Left renal cortex interstitium (tissue), 4 donors: ENCODE measurements at places on chromosomes 4 and X. TPM values are rescaled to one million over a fixed set of nuclear protein-coding genes. Genes with fewer than 3 reads are reported as not detected.

ITM2A gene
- polyA plus RNA-seq = 75.8 TPM

TLR2 gene
- polyA plus RNA-seq = 6.8 TPM

GPR143 gene
- 13.6 TPM for polyA plus RNA-seq

DNA sequence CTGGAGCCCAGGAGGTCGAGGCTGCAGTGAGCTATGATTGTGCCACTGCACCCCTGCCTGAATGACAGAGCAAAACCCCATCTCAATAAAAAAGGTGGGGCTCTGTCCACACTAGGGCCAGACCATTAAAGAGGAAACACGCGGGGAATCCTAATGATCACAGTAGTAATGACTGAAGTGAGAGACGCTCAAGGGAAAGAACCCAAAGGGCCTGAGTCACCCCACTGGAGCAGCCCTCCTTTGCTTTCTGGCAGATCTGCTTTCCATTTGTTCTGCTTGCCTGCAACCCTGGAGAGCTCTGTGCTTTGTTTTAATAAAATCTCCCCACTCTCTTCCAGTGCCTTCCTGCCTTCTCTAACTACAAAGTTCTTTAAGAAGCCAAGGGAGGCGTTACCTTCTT lies 5.0 kb downstream of the TFDP3 start:
- no peak for DNase-seq

DNA sequence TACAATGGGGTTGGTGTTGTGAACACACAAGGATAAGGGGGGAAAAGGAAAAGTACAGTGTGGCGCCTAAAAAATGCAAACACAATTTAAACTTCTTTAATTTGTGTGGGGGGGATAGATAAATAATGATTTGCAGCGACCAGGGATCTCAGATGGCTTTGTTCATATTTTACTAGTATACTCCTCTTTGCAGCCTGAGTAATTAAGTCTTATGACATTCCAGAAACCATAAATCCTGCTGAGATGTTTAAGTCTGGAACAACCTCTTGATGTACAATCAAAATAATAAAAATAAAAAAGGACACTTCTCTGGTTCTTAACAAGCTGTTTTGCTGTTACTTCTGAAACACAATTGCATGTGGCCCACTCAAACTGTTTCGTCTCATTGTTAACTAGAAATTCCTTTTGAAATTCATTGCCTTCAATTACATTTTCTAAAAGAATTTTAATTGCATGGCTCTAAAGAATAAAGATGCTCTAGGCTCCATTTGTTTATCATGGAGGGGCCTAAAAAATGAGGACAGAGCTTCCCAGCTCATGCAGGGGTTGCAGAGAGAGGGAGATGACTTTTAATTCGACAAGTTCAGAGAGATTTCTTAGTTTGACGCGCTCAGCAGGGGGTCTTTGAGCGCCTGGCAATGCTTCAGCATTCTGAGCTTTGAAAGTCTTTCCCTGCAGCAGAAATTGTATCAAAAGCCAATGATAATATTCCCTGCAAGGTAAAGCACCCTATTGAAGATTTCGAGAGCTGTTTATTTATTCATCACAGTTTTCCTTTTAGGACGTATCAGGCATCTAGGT lies 892.4 kb upstream of the TENM3 start:
- DNase-seq = no peak
